ENCODE measurements at places on chromosomes 2 and 18. TPM values are rescaled to one million over a fixed set of nuclear protein-coding genes. Genes with fewer than 3 reads are reported as not detected.

DNA sequence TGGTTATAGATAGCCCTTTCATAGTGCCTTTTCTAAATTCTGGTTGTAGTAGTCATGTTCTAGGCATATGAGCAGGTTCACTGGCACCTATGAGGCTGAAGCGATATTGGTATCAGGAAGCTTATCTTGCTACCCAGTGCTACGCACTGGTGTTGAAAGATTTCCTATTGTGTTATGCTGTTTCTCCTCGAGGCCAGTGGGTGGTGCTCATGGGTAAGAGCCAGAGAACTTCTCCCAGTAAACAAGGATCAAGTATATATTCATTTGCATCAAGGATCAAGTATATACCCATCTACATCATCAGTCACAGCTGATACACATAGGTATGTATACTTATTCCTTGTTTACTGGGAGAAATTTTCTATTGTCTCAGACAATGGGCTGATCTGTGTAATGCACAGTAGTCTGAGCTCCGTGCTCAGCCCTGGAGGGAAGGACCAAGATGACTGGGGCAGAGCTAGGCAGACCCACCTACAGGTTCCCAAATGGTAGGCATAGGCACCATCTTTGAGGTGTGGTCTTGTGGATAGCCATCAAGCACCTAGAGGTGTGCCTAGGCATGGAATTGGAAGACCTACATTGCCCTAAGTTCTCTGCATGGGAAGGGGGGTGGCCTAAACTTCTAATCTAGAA lies 101.2 kb upstream of the GALNT13 start:
- DNase-seq, result no peak
- H3K27me3 ChIP-seq, result no peaks in the 10 kb centered on the region
- H3K27ac ChIP-seq, result no peak overlapping the region

DNA sequence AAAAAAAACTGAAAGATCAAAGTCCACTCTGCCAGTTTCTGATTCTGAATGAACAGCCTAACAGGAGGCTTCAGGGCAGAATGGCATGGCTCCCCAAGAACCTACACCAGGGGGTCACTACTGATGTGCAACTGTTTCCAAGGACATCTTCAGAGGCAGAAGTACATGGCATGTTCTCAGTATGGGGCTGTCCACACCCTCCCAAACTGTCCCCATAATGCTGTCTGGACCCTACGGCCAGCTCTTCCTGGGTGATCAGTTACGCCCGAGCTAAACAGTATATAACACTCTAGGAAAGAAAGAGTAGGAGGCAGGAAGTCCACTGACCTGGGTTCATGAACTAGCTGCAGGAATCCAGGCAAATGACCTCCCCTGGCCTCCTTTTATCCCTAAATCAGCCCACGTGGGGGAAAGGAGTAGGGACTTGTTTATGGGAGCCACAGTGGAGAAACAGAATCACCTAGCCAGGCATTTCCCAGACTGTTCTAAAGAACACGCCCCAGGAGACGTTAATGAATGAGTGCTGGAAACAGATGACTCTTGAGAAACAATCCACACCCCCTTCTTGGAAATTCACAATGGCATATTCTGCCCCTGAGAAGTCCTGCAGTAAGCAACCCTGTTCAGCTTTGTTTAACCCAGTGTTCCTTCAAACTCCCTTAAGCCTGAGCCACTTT lies 2.5 kb downstream of the TMBIM1 start:
- no peak overlapping the region for H3K27ac ChIP-seq
- no peak overlapping the region for H3K4me3 ChIP-seq
- H3K36me3 ChIP-seq, result no peaks in the 10 kb centered on the region

DNA sequence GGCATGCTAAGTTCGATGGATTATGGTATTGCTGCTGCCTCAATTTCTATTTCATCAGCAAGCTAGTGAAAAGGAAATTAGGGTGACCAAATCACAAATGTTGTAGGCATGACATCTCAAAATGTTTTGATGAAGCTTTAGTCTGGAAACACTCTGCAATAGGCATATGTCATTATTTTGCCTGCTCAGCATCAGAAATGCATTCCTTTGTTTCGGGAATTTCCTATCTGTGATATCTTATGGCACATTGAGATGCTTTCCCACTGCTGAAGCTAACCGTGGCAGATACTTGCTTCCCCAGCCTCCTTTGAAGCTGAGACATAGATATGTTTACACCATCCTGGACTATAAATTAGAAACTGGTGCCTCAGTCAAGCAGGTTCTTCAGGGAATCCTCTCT lies 119.7 kb downstream of the CDC42EP3 start:
- H3K36me3 ChIP-seq, result no peaks in the 10 kb centered on the region
- H3K4me1 ChIP-seq, result no peaks in the 10 kb centered on the region
- DNase-seq, result no peak
- H3K27me3 ChIP-seq, result no peaks in the 10 kb centered on the region

GRCh38 chr2:11945139-11946126 lies 199.0 kb downstream of the LPIN1 start:
- no peak overlapping the region for H3K27ac ChIP-seq
- no peak for DNase-seq
- no peaks in the 10 kb centered on the region for H3K36me3 ChIP-seq

DNA sequence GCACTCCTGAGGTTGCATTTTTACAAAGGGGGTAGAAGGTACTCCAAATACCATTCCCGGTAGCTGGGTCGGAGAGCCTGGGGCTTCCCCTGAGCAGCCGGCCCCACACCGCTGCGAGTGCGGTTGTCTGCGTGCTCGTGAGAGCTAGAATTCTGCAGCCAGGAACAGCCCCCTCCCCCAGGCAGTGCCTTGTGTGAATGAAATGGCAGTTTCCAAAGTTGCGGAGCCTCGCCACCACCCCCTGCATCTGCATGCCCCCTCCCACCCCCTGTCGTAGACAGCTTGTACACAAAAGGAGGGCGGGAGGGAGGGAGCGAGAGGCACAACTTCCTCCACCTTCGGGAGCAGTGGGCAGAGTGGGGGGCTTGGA lies 1.1 kb downstream of the MYCN start:
- DNase-seq, result peak; percentile 39
- H3K4me3 ChIP-seq, result peak overlapping the region; percentile 44
- H3K4me1 ChIP-seq, result no peaks in the 10 kb centered on the region
- H3K27me3 ChIP-seq, result no peaks in the 10 kb centered on the region
- no peaks in the 10 kb centered on the region for H3K36me3 ChIP-seq

NT5C1B gene
- not detected for polyA plus RNA-seq

EVX2 gene
- polyA plus RNA-seq, result not detected

UGT1A5 gene
- not detected for polyA plus RNA-seq

ZNF385B gene
- polyA plus RNA-seq, result 20.9 TPM

SMCHD1 gene
- 15.6 TPM for polyA plus RNA-seq

Data from ovary (tissue), 10 donors.